Stimulated activated CD4-positive, alpha-beta T cell treated with anti-CD3 and anti-CD28 coated beads, TNF-alpha, amount 100 ng/mL, for 1 hour (primary cell): ENCODE measurements at places on chromosomes 2 and 18.

GRCh38 chr2:85017411-85018048 is 46.6 kb downstream of the KCMF1 start:
- DNase-seq, result no peak

GRCh38 chr18:12318857-12319256 is 10.8 kb downstream of the TUBB6 start:
- no peak for DNase-seq

- DNase-seq, result no peak
Measured at GRCh38 chr2:105244451-105244850, 2.9 kb downstream of the GPR45 start.

- DNase-seq, result no peak
Measured at GRCh38 chr18:33010149-33010548, 237.3 kb upstream of the KLHL14 start.

DNA sequence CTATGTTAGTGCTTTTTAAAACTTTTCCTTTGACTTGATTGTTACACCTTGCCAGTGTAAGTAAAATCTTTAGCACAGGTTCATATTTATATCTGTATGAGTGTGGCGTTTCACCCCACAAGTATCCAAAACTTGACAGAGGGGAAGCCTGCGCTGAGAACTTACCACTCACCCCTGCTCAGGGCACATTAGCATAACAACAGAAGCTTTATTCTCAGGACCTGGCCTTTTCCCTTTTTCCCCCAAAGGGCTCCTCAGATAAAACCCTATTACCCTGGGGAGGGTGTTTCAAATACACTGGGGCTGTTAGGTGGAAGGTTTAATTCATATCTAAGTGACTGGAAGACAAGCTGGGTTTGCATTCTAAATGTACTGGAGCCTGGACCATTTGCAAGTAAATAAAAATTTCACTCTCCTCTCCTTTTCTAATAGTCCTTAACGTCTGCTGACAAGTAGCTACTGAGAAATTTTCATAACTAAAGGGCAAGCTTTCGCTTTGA is 276.6 kb downstream of the RNF152 start:
- no peak for DNase-seq

DNA sequence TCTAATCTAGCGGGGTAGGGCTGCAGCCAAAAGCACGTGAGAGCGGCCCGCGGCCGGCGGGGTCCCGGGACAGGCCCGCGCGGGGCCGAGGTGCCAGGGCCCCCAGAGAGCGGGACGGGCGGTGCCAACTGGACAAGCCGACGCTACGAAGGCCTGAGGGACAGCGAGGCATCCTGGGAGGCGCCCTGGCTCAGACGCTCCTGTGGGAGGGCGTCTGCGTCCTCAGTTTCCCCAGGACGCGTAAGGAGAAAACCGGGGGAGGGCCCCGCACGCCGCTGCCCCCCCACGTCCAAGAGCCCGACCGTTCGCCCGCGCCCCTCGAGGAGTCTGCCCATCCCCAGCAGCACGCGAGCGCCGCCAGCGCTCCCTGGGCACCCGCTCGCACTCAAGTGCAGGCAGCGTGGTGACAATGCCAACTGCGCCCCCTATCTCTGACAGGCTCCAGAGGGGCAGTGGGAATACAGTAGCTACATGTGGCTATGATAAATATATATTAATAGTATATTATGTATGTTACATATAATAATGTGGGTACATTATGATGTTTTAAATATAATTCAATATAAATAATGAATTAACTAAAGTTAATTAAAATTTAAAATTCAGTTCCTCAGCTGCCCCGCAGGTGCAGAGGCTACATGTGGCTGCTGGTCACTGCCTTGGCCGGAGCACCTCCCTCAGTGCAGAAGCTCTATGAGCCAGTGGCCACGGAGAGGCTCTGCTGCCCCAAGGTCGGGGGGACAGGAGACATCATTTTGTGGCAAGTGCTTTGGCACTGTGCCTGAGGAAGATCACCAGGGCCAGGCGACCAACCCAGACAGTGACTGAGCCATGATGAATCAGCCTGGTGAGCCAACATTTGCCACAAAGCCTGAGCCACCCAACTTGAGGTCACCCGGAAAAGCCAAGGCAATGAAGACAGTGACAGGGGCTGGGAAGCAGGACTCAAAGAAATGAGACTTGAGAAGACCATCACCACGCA is 5.5 kb upstream of the SFT2D3 start:
- no peak for DNase-seq

- DNase-seq, result no peak
Measured at GRCh38 chr18:56789004-56789888, 138.1 kb downstream of the WDR7 start.

- no peak for DNase-seq
Measured at GRCh38 chr2:168245074-168245825, 2.1 kb downstream of the STK39 start.

DNA sequence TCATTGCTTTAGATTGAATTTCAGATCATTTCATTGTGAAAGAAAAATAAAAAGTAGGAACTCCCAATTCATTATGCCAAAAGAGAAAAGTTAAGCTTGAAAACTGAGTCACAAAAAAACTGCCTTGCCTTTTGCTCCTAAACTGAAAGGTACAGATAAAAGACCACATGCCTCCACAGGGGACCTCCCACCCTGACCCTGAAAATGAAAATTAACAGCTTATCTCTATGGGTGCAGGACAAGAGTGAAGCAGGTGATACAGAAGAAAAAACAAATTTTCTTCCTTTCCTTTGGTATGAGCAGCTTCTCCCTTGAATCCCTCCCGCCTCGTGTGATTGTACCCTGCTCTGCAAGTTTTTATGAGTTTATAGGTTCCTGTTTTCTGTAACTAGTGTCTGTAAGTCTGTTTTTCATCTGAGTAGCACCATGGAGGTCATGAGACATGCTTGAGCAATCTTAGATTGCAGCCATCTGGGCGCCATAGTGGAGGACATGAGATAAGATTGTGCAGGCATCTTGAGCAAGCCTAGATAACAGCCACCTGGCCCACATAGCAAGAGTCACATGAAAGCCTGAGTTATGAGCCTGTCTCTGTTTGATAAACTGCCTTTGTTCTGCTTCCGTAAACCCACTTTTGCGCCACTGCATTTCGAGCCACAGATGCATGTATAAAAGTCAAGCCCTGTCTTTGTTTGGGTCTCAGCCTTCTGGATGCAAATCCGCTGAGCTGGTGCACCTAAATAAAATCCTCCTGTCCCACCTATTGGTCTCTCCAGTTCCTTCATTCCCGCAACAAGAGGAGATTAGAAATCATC is 56.2 kb upstream of the DYNC1I2 start:
- no peak for DNase-seq

DNA sequence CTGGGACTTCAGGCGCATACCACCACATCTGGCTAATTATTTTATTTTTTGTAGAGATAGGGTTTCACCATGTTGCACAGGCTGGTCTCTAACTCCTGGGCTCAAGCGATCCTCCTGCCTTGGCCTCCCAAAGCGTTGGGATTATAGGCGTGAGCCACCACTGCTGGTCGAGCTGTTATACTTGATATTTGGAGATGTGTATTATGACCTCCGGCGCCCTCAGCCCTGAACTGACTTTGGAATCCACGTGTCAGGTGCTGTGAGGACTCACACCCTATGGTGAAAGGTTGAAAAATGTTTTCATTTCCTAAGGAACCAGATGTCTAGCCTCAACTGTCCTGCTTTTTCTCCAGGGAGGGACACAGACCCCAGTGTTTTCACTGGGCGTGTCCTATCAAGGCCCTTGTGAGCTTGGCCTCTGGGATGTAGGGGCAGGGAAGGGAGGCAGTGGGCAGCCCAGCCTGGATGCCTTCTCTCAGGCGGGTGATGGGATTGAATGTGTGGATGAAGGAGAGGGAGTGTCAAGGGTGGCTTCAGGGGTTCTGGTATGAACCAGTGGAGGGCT is 56.4 kb upstream of the HAAO start:
- no peak for DNase-seq

- no peak for DNase-seq
Measured at GRCh38 chr2:208245746-208246145, 9.1 kb downstream of the IDH1 start.

DNA sequence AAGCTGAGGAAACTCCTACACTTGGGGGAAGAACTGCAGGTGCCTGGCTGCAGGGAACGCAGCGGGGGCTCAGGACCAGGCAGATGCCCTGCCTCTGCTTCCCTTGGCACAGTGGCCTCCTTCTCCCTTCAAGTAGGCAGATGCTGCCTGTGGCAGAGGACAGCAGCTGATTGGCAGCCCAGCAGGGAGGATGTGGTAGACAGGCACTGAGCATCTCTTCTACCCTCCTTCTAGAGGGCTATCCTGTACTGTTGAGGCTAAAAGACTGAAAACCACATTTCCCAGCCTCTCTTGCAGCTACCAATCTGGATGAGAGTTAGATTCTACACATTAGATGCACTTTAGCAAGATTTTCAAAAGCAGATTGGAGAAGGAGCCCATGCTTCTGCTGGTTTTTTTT is 105.7 kb downstream of the MSH2 start:
- no peak for DNase-seq

- no peak for DNase-seq
Measured at GRCh38 chr2:201151127-201151981, 31.6 kb upstream of the CASP10 start.

GRCh38 chr2:206201075-206201848 is 41.6 kb downstream of the EEF1B2 start:
- DNase-seq, result no peak

DNA sequence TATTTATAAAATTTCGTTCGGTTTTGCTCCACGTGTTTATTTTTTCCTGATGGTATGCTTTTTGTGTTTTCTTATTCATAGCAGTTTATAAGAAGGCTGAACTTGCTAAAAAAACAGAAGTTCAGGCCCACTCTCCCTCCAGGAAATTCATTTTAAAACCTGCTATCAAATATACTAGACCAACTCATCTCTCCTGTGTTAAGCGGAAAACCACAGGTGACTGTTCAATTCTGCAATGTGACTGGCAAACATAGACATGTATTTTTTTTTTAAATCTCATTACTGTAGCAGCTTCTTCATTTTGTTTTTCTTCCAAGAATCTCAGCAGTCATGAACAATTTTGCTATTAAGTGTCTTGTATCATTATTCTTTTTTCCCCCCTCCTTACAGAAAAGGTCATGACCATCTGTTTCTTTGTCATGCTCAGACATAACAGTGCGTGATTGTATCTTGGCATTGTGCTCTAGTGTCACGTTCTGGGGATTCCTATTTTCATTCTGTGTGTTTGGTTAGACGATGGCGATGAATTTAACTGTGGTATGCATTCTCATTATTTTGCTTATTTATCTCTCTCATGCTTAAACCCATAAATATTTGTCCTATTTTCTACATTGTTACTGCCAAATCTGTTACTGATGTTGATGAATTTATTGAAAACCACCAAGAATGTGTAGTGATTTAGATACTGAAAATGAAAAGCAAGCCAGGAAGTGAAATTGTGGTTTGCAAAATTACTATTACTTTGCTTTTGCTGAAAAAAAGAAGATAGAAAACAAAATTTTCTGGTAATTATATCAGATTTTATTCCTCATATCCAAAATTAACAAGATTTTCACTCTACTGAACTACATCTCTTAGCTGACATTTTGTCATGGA is 74.6 kb upstream of the UNC80 start:
- no peak for DNase-seq

DNA sequence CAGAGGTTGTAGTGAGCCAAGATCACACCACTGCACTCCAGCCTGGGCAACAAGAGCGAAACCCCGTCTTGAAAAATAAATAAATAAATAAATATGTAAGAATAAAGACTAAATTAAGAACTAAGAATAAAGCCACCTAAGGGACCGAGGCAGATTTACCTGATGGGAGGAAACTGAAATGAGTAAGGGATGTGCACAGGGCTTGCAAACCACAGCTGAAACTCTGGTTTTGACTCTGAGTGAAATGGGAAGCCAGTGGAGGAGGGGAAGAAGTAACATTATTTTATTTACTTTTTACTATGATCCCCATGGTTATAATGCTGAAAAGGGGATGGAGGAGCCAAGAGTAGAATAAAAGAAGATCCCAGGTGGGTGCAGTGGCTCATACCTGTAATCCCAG is 107.3 kb downstream of the CABYR start:
- DNase-seq, result no peak

DNA sequence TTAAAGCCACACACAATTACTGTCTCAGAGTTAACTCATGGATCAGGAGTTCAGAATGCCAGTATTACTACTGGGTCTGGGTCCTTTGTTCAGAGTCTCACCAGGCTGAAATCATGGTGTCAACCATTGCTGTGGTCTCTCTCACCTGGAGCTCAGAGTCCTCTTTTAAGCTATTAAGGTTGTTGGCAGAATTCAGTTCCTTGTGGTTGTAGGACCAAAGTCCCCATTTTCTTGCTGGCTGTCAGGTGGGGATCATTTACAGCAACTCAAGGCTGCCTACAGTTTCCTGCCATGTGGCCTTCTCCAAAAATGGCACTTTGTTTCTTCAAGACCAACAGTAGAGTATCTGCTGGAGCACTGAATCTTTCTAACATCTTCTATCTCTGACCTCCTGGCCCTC is 113.5 kb downstream of the EXOC6B start:
- DNase-seq, result no peak

DNA sequence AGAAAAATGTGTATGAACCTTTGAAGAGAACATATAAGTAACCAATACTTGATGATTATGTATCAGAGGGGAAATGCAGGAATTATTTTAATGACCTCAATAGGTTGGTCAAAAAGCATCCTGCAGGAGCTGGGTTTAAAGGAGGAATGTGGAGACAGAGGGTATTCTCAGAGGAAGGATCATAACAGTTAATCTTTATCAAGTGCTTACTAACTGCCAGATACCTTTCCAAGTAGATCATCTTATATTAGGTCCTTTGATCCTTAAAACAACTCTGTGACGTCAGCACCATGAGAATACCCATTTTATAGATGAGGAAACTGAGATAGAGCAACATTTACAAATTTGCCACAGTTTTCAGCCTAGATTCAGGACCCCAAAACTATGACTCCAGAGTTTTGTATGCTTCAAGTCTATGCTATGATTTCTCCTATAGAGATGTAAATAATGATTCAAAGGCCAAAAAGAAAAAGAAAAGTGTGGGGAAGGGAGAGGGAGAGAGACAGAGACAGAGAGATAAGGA is 3.0 kb downstream of the RFTN2 start:
- no peak for DNase-seq

GRCh38 chr2:66789741-66790140 is 354.8 kb downstream of the MEIS1 start:
- DNase-seq, result no peak

DNA sequence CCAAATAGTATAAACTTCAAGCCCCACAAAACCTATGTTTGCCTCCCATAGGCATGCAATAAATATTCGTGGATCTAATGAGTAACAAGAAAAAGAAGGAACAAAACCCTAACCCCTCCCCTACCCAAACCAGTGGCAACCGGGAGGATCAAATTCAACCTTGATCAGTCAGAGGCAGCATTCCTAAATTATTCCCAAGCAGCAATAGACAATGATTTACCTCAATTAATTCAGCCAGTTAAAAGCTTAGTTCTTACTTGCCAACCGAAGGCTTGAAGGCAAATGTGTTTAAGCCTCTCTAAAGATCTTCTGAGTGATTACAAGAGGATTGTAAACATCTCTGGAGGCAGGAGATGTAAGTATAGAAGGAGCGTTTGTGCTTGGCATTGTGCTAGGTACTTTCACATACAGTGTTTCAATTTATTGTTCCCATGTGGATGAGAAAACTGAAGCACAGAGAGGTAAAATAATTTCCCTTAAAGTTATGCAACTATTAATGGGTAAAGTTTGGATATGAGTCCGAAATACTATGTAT is 197.7 kb downstream of the MTX2 start:
- DNase-seq, result no peak

GRCh38 chr2:218878926-218879761 is 1.5 kb upstream of the WNT10A start:
- no peak for DNase-seq
